Activated effector memory CD4-positive, alpha-beta T cell treated with anti-CD3 and anti-CD28 coated beads, Interleukin-2, amount 50 U/mL, for 16 hours (primary cell): ENCODE measurements at places on chromosomes 12 and 14.

- no peak for DNase-seq
Observed at GRCh38 chr14:24780281-24780680, 146.3 kb upstream of the GZMB start.

DNA sequence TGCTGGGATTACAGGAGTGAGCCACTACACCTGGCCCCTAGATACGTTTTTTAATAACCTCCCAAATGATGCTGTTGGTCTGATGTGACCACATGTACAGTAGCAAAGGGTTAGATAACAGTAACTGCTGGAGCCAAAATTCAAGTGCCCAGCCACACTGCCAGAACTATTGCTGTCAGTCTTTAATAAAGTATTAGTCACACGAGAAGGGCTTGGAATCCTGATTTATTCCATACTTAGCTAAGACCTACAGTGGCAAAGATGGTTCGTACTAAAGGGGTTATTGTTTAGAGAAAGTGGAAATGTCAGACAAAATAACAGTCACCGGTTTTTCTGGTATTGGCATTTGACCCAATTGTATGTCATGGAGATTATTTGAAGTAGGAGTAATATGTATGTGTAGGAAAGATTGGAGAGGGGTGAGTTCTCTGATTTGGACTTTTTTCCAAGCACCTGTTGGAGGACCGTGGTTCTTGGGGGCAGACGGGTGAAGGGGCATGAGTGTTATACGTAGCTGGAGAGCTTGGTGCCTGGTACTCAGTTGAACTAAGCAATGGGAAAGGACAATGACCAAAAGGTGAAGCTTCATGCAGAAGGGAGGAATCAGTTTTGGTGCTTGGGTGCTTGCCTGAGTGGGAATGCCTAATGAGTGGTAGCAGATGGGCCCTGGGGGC is 9.7 kb downstream of the TUBA1C start:
- DNase-seq = no peak

GRCh38 chr12:130530429-130530828 is 185.7 kb downstream of the RIMBP2 start:
- no peak for DNase-seq

DNA sequence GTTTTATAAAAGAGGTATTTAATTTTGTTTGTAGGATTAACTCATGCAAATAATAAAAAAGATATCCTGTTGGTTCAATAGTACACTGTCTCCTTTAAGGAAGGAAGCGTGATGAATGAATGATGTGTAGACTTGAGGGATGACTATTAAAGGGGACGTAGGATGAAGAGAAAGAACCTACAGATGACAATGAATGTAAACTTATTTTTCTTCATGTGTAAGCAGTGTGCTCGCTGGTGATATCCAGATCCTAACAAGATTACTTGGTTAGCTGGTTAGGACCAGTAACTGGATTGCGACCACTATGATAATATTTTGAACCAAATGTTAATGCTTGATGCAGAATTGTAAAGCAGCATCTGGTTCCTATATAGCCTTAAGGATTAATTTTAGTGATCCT is 2.6 kb downstream of the ARF6 start:
- no peak for DNase-seq

DNA sequence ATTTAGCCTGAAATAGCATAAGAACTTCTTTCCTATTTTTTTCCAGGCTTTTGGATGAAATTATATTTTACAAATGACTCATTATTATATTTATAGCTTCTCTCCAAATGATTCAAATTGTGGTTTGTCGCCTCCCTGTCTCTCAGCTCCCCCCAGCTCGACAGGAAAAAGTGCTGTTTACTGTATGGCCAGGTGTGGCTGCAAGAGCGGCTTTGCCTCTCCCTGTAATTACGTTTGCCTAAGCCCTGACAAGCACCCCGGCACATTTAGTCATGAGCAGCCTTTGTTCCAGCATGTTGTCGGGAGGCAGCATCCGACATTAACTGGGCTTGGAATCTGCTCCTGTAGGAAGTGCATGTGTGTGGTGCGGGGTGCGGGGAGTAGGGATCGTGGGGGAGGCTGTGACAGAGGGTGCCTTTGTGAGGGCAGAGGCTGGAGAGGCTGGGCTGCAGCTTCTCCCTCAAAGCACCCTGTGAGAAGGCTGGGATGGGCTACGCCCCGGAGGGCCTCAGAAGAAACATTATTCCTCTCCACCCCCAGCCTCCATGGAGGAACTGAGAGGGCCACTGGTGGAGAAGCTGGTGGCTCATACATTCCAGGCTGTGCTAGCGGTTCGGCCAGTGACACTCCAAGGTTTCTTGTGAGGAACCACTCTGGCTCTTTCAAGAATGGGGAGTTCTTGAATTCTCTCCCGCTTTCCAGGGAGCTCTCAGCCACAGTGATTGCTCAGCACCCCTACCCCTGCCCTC is 42.1 kb upstream of the CTDSP2 start:
- DNase-seq = no peak

DNA sequence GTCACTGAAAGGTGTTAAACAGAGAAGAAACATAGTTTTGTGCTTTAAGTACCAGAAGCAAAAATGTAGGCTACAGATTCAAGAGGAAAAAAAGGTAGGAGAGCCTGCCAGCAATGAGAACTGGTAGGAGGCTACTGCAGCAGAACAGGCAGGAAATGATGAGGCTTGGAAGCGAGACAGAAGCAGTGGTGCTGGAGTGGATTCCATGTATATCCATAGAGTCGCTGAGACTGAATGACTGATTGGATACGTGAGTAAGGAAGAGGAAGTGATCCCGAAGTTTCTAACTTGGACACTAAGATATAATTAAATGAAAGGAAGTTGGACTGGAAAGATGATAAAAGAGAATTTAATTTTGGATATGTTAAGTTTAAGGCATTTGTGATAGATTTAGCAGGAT is 45.0 kb upstream of the CCDC91 start:
- DNase-seq = no peak

DNA sequence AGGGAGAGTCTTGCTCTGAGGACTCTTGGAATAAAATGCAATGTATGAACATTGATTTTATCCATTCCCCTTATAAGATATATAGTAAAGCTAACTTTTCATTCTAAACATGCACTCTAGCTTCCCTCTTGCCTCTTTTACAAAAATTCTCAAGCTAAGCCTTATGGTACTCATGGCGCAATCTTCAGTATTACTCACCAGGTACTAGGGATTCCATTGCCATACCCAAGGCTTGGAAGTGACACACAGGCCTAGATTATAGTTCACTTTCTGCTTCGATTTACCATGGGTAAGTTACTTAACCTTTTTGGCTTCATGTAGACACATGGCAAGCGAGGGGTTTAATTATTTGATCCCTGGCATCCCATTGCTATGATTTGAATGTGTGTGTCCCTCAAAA is 331.5 kb downstream of the LRIG3 start:
- no peak for DNase-seq

- no peak for DNase-seq
Observed at GRCh38 chr14:53743371-53743770, 213.3 kb downstream of the BMP4 start.

DNA sequence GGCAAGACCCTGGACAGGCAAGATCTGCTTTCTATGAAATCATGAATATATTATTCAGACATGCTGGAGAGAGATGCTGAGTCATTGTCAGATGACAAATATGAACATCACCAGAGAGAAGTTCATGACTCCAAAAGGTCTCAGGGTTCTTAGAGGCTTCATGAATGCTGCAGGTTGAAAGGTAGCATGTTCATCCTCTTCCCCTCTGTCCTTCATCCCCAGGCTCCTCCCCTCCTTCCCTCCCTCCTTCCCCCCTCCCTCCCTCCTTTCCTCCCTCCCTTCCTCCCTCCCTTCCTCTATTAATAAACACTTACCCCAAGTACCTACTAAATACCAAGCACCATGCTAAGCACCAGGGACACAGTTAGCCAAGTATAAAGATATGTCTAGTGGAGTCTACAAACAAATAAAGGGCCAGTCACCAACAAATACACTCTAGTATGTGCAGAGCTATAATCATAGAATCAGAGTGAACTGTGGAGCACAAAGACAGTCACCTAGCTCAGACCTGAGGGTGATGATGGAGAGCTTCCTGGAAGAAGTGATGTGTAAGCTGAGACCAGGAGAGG is 46.2 kb downstream of the RPH3A start:
- DNase-seq = no peak

DNA sequence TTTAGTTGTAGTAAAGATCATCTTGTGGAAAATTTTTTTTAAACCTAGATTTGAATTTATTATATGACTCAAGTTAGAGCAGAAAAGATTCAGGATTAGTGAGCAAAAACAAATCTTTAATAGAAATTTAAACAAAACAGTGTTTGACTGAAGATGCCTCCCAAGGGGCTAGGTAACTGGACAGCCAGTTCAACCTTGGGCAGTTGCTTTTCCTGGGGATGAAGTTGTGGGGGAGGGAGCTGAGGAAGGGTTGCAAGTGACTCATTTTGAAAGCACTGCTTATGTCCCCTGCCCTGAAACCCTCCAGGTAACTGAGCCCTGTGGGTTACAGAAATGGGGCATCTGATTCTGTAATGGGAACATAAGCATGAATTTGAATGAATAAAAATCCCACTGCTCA is 13.1 kb downstream of the CFAP54 start:
- no peak for DNase-seq

DNA sequence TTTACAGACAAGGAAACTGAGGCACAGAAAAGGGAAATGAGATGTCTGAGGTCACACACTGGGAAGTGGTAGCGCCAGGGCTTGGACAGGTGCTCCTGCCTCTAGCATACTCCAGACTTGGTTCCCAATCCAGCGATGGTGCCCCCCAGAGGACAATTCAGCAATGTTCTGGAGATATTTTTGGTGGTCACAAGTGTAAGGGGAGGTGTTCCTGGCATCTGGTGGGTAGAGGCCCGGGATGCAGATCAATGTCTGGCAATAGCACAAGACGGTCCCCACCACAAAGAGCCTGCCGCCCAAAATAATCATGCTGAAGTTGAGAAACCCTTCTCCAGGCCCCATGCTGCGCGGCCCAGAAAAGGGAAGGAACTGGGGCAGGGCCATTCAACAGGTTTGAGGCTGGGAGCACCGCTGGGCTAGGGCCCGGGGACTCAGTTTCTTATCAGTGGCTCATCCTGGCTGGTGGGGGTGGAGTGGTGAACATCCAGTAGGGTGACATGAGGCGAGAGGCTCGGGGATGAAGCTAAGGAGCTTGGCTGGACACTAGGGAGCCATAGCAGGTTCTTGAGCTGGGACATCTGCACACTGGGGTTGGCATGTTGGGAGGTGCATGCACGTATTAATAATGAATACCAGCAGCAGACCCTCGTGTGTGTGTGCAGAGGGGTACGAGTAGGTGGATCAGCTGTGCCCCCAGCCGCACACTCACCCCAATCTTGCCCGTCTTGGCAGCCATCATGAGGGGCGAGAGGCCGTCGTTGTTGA is 35.1 kb downstream of the TRPV4 start:
- no peak for DNase-seq

GRCh38 chr12:51361161-51362016 is 14.9 kb upstream of the CELA1 start:
- DNase-seq = no peak

DNA sequence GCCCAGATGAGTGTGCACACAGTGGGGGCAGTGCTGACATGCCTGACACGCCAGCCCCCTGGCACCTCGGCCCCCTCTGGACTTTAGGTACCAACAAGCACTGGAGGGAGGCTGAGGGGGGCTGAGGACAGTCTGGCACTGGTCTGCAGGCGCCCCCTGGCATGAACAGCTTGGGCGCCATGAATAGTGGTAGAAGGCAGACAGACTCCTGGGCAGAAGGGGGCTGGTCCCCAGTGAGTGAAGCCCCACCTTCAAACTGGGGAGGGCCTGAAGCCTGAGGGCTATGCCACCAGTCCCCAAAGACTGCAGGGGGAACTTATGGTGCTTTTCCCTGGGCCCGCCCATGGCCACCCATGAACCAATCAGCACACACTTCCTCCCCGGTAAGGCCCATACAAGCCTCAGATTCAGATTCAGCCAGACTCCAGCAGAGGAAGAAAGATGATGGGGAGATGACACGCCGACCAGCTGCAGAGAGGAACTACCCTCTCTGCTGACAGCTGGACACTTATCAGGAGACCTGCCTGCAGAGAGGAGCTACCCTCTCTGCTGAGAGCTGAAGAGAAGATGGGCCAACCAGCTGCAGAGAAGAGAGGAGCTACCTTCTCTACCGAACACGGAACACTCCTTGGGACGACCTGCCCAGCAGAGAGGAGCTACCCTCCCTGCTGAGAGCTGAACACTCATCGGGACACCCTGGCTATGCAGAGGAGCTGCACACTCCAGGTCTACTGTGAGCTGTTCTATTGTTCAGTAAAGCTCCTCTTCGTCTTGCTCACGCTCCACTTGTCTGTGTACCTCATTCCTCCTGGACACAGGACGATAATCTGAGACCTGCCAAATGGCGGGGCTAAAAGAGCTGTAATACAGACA is 324.5 kb downstream of the PCNX1 start:
- DNase-seq = no peak

GRCh38 chr14:55572578-55572977 is 7.4 kb upstream of the KTN1 start:
- no peak for DNase-seq

- DNase-seq = no peak
Observed at GRCh38 chr12:106019144-106019543, 119.6 kb downstream of the NUAK1 start.

DNA sequence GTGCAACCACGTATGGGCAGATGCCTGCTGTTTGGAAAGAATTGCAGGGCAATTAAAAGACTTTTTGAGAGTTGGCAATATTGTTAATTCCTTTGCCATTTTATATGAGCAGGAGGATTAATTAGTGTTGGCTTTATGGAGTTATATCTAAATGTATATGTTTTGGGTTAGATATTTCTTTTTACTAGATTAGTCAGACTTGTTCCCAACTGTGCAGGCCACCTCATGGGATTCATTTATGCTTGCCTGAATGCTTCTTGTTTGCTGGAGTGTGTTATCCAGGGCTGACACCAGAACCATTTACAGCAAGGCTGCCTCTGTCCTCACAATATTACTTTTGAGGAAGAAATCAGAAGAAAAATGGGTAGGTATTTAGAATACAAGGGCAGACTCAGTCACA is 192.5 kb downstream of the KTN1 start:
- DNase-seq = no peak

DNA sequence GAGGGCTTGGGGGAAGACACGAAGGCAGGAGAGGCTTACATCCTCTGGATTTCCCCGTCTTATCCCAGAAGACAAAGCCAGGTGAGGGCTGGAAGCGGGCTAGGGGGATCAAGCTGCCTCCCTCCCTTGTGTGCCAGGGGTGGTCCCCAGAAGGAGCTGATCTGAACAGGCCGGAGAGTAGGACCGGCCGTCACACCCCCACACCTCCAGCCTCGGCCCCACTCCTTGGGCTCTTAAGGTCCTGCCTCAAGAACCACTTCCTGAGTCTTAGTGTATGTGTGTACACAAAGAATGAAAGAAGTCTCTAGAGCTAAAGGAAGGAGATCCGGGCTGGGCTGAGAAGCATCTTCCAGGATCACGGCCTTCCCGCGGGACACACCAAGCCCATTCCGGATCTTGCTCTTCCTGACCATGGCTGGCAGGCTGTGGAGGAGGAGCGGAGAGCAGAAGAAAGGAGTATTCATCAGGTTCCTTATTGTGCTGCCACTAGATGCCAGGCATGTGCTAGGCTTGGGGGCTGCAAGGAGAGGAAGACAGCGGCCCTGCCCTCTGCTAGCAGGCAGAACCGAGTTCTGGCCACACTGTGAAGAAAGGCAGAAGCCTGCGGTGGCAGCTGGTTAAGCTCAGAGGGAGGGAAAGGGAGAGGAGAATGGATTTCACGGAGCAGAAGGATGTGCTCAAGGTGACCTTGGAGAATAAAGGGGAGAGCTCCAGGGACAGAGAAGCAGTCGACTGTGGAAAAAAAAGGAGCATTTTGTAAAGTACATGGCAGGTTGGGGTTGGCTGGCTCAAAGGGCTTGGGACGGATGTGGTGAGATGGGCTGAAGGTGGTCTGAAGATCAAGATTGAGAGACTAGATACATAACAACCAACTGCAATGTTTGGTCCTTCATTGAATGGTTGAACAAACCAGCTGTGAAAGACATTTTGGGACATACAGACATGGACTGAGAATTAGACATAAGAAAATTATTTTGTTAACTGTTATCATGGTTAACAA is 1.3 kb upstream of the CD63 start:
- no peak for DNase-seq
